ENCODE measurements at places on chromosomes 7 and 10.

GRCh38 chr7:24657980-24658379 is 84.7 kb downstream of the PALS2 start:
- no peak for DNase-seq

DNA sequence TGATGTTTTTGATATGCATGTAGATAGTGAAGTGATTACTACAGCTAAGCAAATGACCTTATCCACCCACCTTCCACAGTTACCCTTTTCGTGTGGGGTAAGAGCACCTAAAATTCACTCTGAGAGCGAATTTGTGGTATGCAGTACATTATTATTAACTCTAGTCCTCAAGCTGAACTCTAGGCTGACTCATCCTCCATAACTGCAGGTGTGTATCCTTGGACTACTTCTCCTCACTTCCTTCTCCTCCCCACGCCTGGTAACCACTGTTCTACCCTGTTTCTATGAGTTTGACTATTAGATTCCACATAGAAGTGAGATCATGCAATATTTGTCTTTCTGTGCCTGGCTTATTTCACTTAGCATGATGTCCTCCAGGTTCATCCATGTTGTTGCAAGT is 484.6 kb downstream of the GATA3 start:
- no peak for DNase-seq

- DNase-seq, result no peak
These were observed 20.9 kb downstream of the NPS start for GRCh38 chr10:127570036-127570435.

GRCh38 chr10:119754085-119754484 is 28.2 kb downstream of the INPP5F start:
- DNase-seq, result no peak

GRCh38 chr10:122020226-122020625 is 31.3 kb downstream of the TACC2 start:
- DNase-seq, result no peak

DNA sequence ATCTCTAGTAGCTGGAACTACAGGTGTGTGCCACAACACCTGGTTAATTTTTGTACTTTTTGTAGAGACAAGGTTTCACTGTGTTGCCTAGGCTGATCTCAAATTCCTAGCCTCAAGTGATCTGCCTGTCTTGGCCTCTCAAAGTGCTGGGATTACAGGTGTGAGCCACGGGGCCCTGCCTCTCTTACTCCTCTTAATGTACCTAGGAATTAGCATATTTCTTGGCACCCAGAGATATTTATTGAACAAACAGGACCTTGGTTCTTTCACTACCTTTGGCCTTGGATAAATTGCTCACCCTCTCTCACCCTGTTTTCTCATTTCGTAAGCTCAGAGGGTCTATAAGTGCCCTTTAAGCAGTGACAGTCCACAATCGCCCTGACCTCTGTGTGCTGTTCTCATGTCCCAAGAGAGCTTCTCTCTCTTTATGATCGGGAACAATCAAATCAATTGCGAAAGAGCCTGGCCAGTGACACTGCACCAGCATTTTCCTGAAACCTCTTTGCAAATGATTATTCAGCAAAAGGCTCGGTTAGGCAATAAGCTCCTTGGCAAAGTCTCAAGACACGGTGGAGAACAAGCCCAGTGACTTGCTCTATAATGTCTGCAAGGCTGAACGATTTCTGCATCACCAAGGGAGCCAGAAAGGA is 117.7 kb downstream of the APBB1IP start:
- no peak for DNase-seq

DNA sequence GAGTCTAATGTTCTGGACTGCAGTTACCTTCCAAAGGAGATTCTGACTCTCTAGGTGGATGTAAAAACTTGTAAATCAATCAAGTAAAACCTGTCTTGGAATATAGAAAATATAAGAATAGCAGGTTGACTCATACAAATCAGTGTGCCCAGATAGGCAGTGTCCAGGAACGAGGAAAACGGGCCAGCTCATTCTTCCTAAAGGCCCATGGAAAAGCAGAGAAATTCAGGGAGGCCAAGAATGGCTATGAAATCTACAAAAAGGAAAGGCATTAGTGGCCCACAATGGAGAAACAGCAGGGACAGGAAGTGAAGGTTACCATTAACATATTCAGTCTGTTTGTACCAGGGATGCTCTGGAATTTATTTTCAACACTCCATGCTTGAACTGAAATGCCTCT is 14.9 kb downstream of the GLI3 start:
- DNase-seq, result no peak

DNA sequence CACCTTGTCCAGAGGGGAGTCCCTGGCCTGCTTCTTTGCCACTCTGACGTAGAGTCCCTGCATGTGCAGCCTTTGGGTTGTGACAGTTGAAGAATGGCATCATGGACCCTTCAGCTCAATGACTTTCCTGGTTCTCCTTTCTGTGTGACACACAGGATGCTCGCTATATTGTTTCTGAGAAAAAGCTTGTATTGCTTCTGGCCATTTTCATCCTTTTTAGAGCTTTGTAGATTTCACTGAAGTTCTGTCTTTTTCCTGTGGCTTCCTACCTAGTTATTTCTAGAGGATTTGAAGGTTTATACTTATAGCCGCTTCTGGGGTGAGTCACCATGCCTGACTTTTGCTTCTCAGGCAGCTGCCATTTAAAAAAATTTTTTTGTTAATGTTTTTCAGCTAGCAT is 27.0 kb downstream of the SND1 start:
- no peak for DNase-seq

DNA sequence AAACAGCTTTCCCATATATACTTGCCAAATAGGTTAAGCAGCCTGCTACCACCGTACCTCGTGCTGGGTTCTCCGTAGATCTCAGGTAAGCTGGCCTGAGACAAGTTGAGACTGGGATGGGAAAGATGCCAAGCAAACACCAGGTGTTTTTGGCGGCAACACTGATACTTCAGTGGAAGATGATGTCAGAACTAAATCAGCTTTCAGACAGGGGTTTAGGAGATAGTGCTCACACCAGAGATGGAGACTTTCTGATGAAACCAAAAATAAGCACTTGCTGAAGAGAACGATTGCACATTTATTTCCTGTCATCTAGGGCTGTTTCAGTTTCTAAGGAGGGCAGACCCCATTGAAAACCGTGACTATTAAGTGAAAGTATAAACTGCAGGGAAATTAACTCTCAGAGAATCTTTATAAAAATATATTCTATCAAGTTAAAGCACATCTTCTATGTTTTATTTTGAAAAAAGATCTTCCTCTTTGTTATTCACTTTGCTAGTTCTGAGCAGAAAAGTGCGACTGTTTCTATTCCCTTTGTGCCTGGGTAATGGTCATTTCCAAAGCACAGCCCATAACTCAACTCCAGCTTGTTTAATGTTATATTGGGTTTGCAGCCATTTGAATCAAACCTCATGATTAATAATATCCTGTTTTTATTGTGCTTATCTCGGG is 149.9 kb downstream of the CPED1 start:
- DNase-seq, result no peak

GRCh38 chr10:102451105-102451969 is at the start of gene C10orf95:
C10orf95 (minus strand) TSS chr10:102451543; CDS start chr10:102451093, 450 bp downstream.
- DNase-seq, result no peak

GRCh38 chr7:123682690-123683089 is 27.0 kb downstream of the LMOD2 start:
- DNase-seq, result no peak

DNA sequence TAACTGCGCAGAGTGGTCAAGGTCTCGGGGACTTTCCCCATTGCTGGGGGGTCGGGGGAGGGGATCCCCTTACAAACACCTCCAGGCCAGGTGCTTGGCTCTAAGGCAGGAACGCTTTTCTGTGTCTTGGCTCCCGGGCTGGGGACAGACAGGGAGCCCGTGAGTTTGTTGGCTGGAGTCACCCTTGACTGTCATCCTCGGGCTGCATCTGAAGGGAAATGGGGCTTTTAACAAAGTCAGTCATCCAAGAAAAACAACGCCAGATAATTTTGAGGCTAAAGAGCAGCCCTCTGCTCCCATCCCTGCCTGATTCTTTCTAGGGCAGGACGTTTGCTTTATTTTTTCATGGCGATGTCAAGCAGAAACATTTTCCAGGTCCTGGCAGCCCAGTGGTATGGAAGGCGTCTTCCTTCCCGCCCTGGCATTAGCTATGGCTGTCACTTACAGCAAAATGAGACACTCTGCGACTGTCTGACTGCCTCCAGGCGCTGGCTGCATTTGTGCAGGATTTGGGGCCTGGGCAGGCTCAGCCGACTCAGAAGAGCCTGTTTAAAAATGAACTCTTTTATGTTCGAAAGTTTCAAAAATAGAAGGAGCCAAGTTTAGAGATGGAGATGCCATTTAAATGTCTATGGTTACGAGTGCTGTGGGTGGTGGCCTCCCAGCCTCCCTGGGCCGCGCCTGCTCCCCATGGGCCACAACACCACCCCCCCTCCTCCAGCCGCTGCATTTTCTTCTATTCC is 54.7 kb upstream of the TNS3 start:
- no peak for DNase-seq

GRCh38 chr7:120843109-120843508 is 14.8 kb downstream of the TSPAN12 start:
- no peak for DNase-seq

GRCh38 chr10:14605231-14605925 is 169.3 kb downstream of the FAM107B start:
- DNase-seq, result no peak

DNA sequence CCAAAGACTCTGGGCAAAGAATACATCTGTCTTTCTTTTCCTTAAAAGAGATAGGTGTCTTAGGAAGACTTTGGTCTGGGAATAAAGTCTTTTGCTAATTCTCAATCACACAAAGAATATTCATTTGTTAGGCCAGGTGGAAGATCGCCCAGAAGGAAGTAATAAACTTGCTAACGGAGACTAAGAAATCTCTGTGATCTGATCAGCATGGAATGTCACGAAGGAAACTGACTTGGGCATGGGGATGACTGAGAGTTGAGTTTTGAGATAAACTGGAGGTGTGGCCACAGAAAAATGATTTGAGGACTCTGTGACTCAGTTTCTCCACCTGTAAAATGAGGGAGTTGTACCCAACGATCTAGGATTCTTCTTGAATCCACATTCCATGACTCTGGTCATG is 161.1 kb upstream of the SVIL start:
- DNase-seq, result no peak

DNA sequence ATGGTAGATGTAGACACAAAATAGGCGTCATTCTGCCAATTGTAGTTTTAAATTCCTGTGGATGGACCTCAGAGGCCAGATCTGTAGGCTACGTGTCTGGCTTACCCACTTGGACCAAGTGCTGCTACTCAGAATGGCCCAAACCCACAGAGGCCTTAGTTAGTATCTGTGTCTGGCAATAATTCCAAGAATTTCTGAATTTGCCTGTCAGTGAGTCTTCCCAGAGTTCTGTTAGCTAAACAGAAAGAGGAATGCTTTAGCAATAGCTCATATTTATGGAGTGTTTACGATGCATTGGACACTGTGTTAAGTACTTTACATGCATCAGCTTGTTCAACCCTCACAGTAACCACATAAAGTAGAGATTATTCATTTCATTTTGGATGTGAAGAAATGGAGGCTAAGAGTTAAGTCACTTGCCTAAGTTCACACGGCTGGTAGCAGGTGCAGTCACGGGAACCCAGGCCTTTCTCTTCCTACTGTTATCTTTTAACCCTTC is 231.8 kb downstream of the PTEN start:
- no peak for DNase-seq

DNA sequence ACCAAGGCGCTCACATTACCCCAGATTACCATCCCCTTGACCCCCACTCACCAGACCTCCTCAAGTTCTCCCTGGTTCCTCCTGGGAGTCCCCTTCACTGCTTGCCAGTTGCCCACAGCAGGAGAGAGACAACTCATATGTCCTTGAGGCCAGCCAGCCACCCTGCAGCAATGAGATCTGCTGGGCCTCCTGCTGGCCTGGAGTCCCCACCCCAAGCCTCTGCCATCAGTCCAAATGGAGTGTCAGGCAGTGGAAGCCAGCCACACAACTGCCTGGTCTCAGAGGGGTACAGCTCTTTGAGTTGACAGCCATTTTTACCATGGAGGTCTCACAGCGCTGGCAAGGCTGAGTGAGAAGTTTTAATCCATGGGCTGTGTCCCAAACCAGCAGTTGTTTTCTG is 53.0 kb upstream of the EXOC4 start:
- no peak for DNase-seq

DNA sequence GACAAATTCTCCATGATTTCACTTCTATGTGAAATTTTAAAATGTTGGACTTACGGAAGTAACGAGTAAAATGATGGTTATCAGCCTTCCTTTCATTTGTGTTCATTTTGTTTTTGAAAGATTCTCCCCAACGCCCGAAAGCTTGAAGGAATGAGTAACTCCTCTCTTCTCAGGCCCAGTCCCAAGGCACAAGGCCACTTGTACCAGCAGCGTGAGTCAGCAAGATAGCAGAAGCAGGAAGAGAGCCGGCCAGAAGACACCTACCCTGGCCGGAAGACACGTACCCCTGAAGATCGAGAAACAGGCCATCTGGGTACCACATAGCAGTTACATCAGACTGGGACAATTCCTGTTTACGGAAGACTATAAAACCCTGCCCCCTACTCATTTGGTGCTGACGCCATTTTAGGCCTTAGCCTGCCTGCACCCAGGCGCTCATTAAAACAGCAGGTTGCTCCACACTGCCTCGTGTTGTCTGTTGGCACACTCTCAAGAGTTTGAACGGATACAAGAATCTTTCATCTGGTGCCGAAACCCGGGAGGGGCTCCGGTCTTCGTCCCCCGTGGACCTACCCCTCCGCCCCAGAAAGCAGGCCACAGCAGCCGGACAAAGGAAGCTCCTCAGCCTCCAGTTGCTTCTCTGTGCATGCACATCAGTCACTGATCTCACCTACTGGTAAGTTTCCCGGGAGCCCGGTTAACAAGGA is 60.4 kb downstream of the LRRC17 start:
- DNase-seq, result no peak

- DNase-seq, result no peak
These were observed 140.4 kb upstream of the MAGI2 start for GRCh38 chr7:79593866-79594301.

DNA sequence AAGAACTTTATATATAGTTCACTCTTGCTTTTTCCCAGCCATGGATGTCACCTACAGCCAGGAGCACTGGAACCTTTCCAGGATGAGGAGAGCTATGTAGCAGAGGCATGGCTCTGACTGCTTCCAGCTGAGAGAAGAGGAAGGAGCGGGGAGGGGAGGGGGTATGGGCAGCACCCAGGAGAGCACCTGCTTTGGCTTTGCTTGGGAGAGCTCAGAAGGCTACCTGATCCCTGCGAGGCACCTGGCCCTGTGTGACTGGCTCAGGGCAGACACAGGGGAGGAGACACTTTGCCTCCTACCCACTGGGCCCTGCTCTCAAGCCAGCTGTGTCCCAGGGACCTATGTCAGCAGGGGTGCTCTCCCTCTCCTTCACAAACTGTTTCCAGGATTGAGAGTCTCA is 67.1 kb downstream of the HK1 start:
- DNase-seq, result no peak
